ENCODE measurements at places on chromosomes 2 and 18.

DNA sequence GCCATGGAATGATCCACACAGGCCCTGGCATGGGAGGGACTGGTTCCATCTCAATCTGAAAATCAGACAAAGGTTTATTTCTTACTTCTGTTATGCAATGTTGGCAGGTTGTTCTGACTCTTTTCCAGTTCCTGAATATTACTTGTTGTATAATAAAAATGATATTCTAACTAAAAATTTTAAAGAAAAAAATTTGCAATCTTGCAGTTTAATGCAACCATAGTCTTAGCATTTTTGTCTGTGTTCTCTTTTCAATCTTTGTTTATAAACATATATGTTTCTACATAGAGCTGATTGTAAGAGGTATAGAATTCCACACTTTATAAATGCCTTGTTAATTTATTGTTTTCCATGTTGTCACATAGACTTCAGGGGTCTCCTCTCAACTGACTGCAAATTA is 143.4 kb downstream of the RPIA start:
- no peak for DNase-seq

DNA sequence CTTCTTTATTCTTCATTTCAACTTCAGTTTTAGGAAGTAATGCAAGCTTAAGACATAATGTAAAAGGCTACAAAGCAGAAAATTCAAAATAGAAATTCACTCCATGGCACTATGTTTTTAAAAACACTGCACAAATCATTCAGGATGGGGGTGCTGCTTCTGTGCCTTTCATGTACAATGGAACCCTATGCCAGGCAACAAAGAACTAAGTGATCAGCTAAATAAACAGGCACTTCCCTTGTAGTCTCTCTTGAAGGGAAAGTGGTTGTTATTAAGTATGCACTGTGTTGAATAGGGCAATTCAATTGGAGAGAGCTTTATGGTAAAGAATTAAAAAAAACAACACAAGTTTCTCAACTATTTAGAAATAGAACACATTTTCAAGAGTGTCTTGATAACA is 10.9 kb upstream of the ERBB4 start:
- no peak for DNase-seq

DNA sequence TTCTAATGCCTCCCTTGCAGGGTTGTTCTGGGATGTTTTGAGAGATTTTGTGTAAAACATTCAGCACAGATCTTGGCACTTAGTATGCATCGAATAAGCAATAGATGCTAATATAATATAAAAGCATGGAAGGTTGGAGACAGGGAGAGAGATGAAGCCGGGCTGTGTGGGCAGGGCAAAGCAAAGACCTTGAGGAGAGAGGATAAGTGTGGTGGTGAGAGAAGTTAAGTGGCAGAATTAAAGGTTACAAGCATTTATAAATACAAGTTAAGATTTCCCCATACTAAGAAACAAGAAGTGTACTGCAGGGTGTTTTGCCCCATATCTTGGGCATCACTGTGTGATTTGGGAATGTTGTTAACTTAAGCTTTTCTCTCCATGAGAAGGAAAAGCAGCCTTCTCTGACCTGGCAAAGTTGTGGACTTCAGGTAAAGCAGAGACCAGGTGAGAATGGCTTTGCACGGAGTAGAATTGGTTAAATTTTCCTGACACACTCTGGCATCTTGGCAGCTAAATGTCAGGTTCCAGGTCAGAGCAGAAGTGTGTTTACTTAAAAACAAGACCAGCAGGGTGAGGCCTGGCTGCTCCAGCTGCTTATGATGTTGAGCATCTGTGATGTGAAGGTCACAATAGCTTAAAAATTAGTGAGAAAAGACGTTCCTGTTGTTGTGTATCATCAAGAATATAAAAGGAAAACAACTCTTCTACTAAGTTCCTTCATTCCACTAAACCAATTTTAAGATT is 288.5 kb upstream of the HNMT start:
- no peak for DNase-seq

GRCh38 chr2:191209340-191209739 is 35.9 kb upstream of the MYO1B start:
- no peak for DNase-seq

GRCh38 chr2:198973181-198973580 is 484.6 kb downstream of the SATB2 start:
- DNase-seq, result no peak

DNA sequence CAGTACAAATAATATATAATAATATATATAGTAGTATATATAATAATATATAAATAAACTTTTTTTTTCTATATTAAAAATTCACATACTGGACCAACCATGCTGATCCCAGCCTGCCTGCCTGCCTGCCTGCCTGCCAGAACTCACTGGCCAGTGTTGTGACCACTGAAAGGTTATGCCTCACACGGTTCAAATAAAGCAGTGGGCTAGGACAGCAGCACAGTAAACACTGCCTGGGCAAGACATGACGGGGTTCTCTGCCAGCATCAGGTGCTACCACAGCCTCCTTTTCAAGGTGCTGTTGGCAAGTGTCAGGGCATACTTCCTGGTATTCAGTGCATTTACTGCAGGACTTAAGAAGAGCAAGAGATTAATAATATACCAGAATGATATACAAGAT is 67.6 kb downstream of the TRAPPC8 start:
- no peak for DNase-seq

GRCh38 chr2:111537078-111537655 is 346.8 kb downstream of the ANAPC1 start:
- no peak for DNase-seq

DNA sequence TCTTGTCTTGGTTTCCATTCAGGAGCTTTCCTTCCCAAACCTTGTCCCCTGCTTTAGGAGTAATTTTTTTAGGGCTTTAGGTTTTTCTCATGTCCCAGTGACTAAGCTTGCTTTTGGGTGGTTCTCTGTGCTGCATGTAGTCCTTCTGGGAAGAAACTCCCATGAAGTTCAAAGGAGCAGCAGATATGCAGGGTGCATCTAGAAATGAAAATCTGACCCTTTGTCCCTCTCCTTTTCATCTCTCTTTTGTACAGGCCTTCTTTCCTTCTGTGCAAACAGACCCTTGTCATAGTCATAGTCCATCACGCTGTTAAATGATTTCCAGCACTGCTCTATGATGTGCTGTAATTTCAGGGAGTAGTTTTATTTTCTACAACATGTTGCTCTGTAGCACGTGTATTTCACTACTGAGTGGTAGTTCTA is 20.4 kb downstream of the FMNL2 start:
- DNase-seq, result no peak

GRCh38 chr2:213129311-213129710 is 22.1 kb downstream of the IKZF2 start:
- DNase-seq, result no peak

GRCh38 chr2:2057125-2057721 is 273.9 kb downstream of the MYT1L start:
- peak; percentile 54 for DNase-seq

DNA sequence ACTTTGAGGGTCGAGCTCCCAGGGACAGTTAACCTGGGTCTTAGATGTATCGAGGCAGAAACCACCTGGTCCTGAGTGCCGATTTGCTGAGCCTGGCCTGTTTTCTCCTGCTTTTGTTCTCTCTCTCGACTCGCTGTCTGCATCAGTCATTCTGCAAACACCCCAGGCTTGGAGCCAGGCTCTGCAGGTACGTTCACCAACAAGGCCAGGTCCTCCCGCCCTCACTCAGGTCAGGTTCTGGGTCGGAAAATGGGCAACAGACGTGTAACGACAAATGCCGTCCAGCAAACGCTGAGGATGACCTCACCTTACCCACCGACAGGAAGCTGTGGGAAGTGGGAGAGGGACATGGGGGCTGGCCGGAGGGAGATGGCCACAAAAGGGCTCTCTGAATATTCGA is 57.7 kb upstream of the PXDN start:
- DNase-seq, result no peak
